ENCODE measurements at places on chromosomes 5 and 9.

DNA sequence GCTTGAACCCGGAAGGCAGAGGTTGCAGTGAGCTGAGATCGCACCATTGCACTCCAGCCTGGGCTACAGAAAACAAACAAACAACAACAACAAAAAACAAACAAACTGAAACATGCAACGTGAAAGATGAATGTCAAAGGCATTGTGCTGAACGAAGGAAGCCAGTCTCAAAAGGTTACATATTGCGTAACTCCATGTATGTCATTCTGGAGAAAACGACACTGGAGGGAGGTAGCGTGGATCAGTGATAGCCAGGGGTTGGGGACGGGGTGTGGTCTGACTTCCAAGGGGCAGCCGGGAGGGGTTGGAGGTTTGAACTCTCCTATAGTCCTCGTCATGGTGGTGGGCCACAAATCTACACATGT lies 12.1 kb upstream of the WDR5 start:
- DNase-seq: no peak

GRCh38 chr9:100160021-100160420 lies 61.0 kb downstream of the INVS start:
- DNase-seq: peak; percentile 30

- peak; percentile 89 for DNase-seq
Observed at GRCh38 chr5:137629646-137630045, 106.2 kb downstream of the KLHL3 start.

DNA sequence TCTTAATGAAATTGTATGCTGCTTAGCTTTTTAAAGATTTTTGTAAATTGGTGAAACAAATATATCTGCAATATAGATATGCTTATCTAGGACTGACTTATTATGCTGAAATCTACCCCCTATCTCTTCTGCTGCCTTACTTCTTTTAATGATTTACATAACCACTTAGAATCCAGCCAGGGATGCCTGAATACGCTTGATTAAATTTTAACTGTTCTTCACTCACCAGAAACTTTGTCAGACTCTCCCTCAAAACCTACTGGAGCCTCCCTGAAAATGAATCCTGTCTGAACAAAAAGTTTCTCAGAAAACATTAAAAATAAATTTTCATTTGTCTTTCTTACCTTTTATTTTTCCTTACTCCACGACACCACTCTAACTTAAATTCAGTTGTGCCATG lies 111.7 kb downstream of the ST8SIA4 start:
- DNase-seq: no peak

- DNase-seq: peak; percentile 51
Observed at GRCh38 chr5:14730881-14731280, 66.4 kb downstream of the OTULIN start.

GRCh38 chr5:95448789-95449188 lies 57.6 kb downstream of the FAM81B start:
- DNase-seq: no peak

DNA sequence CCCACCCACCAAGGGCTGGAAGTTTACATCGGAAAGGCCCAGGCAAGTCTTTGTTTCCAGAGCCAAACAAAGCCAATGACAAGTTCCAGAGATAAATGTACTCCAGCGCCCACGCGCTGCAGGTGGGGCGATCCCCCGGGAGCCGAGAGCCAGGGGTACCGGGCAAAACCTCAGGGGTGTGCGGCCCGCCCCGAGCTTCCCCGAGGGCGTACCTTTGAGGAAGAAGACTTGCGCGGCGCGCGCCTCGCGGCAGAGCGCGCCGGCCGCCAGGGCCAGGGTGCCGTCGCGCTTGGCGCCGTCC lies 671 bp downstream of the DUSP1 start:
- DNase-seq: no peak

Measured in osteoblast (primary cell).